ENCODE measurements at places on chromosomes 5 and 9. TPM values are rescaled to one million over a fixed set of nuclear protein-coding genes. Genes with fewer than 3 reads are reported as not detected.

Gene PCDHGA8
- total RNA-seq = 0.14 TPM

Gene INSYN2B
- 1.7 TPM for total RNA-seq

- DNase-seq = no peak
Measured at GRCh38 chr5:17439956-17440355, 58.1 kb upstream of the TAF11L2 start.

DNA sequence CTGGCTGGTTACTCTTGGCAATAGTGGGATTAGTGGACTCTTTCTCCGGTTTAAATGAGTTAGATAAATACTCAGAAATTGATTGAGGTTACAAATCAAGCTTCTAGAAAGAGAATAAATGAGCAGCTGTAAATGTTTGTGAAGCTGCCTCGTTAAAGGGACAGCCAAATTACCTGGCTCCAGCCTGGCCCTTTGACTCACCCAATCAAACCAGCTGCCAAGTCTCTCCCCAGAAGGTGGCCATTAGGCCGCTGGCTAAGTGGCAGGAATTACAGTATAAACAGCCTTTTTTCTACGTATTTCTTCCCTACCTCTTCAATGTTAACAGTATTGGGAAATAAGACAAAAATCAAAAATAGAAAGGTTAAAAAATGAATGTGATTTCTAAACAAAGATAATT lies 46.0 kb upstream of the SRFBP1 start:
- no peak for DNase-seq

GRCh38 chr5:122444411-122444810 lies 132.4 kb downstream of the SNCAIP start:
- DNase-seq = no peak

DNA sequence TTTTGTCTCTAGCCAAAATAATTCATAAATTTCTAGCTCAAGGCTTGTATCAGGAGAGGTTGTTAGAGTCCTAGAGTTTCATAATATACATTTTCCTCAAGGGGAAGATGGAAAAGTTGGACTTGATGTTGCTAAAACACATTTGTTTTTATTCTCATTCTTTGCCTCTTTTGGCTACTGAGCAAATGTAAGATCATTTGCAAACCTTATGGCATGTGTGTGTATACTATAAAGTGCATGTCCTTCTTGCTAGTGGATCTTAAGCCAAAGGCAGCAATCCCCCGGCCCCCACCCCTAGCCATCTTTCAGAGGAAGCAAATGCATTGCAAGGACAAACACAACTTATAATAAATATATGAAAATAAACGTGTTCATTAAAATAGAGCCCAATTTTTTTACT lies 43.0 kb downstream of the ADAMTSL1 start:
- DNase-seq = no peak

GRCh38 chr5:45355189-45355992 lies 340.8 kb downstream of the HCN1 start:
- no peak for DNase-seq

DNA sequence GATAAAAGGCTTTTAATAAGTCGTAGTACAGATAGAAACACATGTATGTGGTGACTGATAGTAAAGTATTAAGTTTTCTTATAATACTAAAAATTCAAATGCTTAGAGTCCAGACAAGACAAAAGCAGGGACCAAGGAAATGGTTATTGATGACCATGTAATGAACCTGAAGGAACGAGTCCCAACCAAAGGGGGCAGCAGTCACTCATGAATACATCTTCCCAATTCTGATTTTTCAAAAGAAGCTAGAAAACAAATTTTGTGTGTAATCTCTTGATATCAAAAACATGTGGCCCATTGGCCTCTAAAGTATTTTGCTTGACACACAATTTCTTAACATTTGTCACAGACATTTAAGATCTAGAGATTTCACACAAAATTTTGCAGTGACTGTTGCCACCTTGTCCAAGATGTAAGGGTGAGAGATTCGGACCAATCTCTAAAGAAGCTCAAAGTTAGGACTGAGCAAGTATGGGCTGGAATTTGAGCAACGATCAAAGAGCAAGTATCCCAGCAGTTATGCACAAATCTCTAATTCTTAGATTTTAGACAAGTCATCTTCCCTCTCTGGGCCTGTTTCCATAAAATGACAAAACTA lies 66.8 kb downstream of the ARL15 start:
- no peak for DNase-seq

- DNase-seq = no peak
Measured at GRCh38 chr5:134079748-134080581, 34.5 kb upstream of the TCF7 start.

- peak; percentile 45 for DNase-seq
Measured at GRCh38 chr5:97046270-97046982, 96.0 kb downstream of the LIX1 start.

GRCh38 chr9:108423433-108423832 lies 432.4 kb downstream of the ACTL7B start:
- no peak for DNase-seq

DNA sequence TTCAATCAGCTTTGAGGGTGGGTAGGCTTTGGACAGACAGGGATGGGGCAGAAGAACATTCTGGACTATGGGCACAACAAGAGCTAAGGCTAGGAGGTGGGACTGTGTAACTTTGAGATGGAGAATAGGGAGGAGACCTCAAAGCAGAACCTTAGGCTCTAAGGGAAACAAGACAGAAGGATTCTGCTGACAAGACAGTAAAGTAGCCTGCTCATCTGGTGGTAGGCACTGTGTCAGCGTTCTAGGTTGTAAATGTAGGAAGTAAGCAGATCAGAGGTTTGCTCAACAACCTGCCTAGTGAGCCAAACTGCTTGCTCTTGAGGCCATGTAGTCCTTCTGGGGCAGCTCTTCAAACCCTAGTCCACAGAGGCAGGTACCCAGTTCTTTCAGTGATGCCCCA lies 15.0 kb upstream of the IL12B start:
- DNase-seq = no peak

- DNase-seq = peak; percentile 70
Measured at GRCh38 chr5:96823900-96824380, 16.2 kb upstream of the ERAP1 start.

DNA sequence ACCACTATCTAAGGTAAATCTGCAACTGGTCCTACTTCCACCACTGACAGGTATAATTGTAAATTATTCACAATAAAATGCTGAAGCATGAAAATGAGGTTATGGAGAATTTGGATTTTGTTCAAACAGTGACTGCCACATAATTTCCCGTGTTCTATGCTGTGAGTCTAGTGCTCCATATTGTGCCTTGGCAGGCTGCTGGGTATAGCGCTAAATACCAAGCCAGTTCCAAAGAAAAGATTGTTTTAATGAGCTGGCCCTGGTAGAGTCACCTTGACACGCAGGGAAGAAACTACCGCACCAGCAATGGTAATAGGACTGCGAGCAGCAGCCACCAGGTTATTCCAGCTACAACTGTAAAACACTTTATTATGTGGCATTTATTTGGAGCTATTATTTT lies 30.4 kb downstream of the PSMB7 start:
- DNase-seq = no peak

DNA sequence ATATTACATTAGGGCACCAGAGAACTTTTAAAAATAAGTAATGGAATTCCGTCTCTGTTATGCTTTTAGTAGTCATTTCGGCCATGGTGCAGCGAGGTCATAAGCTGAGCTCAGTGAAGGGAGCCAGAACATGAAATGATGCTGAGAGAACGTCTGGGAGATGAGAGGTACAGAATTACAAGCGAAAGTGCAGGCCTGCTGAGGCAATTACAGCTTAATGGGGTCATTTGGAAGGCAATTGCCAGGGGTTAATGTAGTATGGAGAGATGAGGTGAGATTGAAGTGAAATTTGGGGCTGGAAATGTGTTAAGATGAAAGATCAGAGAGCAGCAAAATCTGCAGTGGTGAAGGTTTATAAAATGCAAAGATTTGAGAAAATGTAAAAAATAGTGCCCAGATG lies 96.5 kb downstream of the PBX3 start:
- DNase-seq = no peak

- DNase-seq = no peak
Measured at GRCh38 chr9:91207397-91207728, 154.4 kb downstream of the AUH start.

GRCh38 chr9:96203867-96204501 lies 98.0 kb downstream of the HSD17B3 start:
- no peak for DNase-seq

GRCh38 chr5:39197556-39197955 lies 21.8 kb downstream of the FYB1 start:
- DNase-seq = no peak

- DNase-seq = peak; percentile 31
Measured at GRCh38 chr5:64765804-64766504, 2.5 kb downstream of the SREK1IP1 start.

- DNase-seq = no peak
Measured at GRCh38 chr5:98911280-98912040, 17.3 kb downstream of the CHD1 start.

GRCh38 chr5:138748630-138749081 lies 4.6 kb upstream of the CTNNA1 start:
- no peak for DNase-seq

DNA sequence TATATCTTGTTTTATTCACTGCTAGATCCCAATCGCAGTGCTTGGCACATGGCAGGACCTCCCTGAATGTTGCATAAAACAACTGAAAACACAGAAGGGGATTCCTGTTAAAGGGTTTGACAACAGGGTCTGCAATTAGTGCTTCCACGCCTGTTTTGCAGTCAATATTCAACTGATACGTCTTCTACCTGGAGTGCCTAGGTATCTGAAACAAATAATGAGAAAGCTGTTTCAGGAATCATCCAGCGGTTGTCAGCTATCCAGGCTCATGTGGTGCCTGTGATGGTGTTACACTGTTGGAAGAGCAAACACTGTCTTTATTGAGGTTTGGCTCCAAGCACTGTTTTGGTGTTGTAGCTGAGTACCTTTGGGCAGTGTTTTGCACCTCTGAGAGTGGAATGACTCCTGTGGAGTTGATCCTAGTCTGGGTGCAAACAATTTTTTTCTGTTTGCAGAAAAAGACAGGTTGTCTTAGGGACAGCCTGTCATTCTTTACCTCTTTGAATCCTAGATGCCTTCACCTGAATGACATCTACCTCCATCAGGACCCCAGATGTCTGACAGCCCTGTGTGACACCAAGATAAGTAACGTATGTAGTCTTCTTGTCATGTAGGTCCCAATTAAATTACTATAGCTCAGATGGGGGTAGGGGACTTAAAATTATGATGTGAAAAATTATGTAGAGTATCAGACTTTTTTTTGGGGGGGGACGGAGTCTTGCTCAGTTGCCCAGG lies 14.8 kb upstream of the MATR3 start:
- DNase-seq = no peak

DNA sequence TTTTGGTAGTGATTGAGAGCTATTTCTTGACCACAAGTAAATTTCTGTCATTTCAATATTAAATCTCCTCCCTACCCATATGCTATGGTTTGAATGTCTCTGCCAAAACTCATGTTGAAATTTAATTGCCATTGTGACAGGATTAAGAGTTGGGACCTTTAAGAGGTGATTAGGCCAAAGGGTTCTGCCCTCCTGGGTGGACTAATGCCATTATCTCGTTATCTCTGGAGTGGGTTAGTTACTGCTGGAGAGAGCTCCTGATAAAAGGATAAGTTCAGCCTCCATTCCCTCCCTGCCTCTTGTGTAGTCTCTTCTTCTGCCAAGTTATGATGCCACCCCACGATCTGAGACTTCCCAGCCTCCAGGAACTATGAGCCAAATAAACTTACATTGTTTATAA lies 3.6 kb upstream of the DRD1 start:
- DNase-seq = no peak

DNA sequence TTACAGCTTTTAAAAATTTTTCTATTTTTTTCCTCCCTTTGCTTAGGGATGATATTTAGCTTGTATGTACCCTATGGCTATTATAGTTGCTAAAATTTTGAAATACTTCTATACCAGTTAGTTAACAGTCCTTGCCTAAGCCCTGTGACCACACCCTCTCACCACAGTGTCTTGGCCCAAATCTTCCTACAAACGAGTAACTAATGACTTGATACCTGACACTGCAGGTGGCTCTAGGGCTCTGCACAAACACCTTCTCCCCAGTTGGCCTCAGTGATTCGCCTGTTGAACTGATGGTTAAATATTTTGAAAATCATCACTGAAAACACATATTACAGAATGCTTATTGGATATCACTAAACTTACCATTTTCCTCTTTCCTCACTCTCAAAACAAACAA lies 449.6 kb upstream of the CHD1 start:
- no peak for DNase-seq

All from epithelial cell of proximal tubule (primary cell).